ENCODE measurements at places on chromosomes 2 and 18. TPM values are rescaled to one million over a fixed set of nuclear protein-coding genes. Genes with fewer than 3 reads are reported as not detected.

GNLY gene
- total RNA-seq: not detected

DNA sequence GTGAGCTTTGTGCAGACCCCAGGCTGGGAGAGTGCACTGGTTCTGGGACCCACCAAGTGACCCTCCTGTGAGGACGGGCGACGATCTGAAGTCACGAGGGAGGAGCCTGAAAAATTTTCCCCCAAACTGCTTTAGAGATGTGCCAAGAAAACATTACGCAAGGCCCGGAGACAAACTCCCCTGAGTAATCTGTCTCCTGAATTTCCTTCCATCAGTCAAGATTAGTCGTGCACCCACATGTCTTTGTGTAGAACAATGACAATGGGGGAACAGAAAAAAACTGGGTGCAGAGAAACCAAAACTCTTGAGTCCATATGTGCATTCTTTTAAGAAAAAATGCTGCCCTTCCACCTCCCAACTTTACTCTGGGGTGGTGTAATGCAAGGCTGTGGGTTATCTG is 12.6 kb upstream of the NCK2 start:
- DNase-seq: no peak

UGT1A4 gene
- 73.6 TPM for total RNA-seq

DNA sequence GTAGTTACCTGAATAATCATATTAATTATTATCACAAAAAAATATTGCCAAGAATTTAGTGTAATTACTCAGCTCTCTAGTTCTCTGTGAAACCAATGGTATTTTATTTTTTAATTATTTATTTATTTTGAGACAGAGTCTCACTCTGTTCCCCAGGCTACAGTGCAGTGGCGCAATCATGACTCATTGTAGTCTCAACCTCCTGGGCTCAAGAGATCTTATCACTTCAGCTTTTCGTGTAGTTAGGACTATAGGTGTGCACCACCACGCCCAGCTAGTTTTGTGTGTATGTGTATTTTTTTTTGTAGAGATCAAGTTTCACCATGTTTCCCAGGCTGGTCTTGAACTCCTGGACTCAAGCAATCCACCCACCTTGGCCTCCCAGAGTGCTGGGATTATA is 440.4 kb upstream of the CDH20 start:
- DNase-seq: peak; percentile 61

AMER3 gene
- not detected for total RNA-seq

DNA sequence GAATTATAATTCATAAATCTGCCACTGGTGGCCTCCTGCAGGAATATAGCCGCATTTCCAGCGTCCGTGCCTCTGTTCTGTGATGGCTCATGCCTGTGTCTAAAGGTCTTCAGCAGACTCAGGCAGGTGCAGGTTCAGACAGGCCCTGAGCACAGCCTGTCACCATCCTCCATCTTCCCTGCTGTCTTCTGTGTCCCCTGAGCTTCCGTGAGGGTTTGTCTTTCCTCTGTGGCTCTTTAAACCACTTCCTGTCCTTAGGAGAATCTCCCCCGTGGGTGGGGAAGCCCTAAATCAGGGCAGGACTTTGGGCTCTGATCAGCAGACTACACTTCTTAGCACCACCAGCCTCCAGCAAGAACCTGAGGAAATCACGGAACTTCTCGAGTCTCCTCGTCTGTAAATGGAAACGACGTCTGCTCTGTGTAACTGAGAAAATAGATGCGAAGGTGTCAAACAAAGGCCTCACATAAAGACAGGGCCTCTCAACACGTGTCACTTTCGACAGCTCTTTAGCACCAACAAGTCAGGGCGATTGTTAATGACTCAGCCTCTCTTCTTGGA is 24.1 kb upstream of the NFATC1 start:
- no peak for DNase-seq

DNA sequence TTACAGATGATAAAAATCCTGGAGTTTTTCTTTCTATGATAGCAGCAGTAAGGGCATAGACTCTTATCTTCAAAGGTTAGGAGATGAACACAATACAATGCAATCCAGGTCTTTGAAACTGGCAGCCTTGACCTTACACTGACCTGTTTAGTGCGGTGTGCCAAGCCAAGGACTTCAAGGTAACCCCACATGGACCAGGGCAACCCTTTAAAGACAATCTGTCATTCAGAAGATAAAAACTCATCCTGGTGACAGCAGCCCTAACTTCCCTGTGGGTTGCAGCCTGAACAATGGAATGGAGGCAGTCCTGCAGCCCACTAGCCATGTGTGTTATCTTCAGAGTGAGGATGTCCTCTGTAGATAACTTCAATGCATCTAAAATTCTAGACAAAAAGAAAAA is 78.1 kb downstream of the RTTN start:
- DNase-seq: no peak

- peak; percentile 55 for DNase-seq
These were observed 118.9 kb upstream of the FOSL2 start for GRCh38 chr2:28273751-28274150.

DNA sequence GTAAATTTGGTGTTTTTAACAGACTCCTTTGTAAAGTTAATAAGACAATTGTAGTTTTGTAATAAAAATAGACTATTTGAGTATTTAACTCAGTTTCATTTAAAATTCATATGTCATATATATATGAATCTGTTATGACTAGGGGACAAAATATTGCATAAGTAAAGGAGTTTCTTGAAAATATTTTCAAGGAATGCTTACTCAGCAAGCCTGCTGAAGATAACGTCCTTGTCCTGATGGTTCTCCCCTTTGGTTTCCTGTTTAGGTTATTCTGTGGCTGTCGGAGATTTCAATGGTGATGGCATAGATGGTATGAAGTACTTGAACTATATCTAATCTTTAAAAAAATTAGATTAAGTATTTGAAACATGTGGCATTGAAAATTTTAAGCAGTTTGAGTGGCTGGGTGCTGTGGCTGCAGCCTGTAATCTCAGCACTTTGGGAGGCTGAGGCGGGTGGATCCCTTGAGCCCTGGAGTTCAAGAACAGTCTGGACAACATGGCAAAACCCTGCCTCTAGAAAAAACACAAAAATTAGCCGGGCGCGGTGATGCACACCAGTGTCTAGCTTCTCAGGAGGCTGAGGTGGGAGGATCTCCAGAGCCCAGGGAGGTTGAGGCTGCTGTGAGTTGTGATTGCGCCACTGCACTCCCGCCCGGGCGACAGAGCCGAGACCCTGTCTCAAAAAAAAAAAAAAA is 47.1 kb downstream of the ITGAV start:
- DNase-seq: no peak

Measured in PC-9 (cell line).